ENCODE measurements at places on chromosomes 3 and 15.

DNA sequence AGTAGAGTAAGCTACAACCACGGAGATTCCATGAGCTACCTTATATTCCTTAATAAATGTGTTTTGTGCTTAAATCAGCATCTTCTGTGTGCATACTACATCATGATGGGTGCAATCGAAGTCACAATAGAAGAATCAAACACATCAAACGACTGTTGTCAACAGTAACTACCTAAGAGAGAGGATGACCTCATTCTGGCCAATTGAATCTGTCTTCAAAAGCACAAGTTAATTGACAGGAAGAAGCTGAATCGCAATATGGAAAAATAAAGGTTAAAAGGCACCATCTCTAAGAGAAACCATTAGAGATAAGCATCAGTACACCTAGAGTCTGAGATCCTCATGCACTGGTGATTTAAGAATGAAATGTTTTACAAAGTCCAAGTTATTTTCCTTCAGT is 39.0 kb downstream of the CD200R1L start:
- DNase-seq, result no peak

- no peak for DNase-seq
These were observed 18.8 kb upstream of the ANKDD1A start for GRCh38 chr15:64892847-64893403.

GRCh38 chr3:74390121-74390877 is 224.2 kb downstream of the CNTN3 start:
- no peak for DNase-seq

GRCh38 chr3:27561576-27561975 is 77.4 kb upstream of the SLC4A7 start:
- DNase-seq, result no peak

- no peak for DNase-seq
These were observed 520.9 kb upstream of the TGFBR2 start for GRCh38 chr3:30085486-30085885.

- DNase-seq, result peak; percentile 37
These were observed 189.3 kb downstream of the EDEM1 start for GRCh38 chr3:5376761-5377160.

DNA sequence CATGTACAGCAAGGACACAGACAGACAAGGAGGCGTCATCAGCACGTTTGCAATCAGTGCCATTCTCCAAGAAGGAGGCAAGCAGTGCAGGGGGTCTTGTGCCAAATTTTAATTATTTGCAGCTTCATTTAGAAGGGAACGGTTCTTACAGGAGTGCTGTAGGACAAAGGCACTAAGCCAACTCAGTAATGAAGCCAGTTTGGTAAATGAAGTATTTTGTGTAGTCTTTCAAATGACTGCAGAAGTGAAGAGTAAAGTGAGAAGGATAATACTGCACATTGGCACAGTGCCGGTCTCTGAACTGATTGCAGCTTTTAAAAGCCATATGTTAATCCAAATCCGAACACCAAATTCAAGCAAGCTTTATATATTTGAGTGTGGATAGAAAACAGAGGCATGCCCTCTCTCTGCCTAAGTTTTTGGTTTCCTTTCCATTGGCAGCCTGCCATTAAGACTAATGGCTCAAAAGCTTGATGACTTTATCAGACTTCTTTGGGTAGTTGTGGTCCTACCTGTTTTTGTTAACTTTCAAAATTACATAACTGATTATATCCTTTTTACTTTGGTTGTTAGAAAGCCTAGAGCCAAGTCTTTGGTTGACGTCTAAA is 101.3 kb downstream of the SENP2 start:
- no peak for DNase-seq

DNA sequence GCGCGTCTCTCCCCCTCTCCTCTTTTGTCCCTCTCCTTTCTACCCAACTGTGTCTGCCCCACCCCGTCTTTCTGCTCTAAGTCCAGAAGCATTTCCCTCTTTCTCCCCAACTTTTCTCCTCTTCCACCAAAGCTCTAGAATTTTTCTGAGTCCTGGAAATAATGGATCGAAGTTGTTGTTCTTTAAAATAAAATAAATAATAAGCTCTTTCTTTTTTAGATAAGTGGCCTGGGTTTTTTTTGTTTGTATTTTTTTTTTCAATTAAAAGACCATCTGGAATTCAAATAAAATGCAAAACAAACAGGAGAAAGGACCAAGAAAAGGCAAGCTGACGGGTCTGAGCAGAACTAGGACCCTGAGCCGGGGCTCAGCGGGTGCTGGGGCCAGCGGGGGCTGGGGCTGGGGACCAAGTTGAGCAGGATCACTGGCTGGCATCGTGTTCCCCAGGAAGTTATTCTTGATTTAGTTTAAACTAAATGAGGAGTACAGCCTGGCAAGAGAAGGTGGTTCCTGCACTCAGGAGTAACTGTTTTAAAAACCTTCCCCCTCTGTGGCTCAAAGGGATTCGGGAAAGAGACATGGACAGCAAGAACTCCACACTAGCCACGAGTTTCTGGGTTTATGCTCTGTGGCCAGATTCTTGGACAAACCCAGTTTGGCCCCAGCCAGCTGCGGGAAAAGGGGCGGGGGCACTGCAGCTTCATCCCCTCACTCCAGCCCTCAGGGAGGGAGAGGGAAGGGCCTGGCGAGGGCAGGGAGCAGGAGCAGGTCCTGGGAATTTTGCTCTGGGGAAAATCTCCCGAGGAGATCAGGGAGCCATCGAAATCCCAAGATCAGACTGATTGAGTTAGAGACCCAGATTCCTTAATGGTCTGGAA is 8.4 kb downstream of the GATA2 start:
- DNase-seq, result peak; percentile 9

DNA sequence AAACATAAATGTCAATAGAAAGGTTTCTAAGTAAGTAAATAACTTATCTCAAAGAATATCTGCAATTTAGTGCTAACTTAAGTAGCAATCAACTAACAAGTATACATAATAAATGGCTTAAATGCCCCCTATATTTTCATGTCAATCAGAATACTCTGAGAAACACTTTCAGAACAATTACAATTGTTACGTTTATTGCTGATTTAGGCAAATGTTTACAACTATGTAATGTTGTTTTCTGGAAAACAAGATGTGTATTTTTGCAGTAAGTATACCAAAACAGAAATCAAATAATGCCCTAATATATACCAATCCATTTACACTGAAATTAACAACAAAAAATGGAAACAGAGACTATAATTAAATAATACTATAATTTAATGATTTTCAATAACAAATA is 13.2 kb downstream of the TUBGCP5 start:
- no peak for DNase-seq

GRCh38 chr3:146672941-146673340 is 67.8 kb upstream of the PLSCR5 start:
- DNase-seq, result no peak

- no peak for DNase-seq
These were observed 197.5 kb upstream of the BCL6 start for GRCh38 chr3:187942658-187943241.

DNA sequence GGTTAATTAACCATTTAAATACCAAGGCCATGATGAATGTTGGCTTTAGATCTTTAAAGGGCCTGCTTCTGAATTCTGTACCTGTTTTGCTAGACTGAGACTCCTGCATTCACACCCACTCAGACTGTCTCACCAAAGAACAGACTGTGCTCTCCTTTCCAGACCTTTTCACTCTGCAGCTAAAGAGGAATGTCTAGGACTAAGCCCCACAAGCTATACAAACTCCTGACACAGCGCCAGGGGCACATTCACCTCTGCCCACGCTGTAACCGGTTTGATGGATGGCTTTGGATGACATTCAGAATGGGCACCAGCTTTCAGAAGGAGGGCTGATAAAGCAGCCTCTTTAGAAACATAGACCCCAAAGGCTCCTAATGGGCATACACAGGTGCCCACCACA is 200.1 kb downstream of the KCNMB2 start:
- no peak for DNase-seq

- no peak for DNase-seq
These were observed 17.9 kb upstream of the LRRK1 start for GRCh38 chr15:100901296-100901695.

GRCh38 chr3:58231666-58232065 is 5.9 kb upstream of the ABHD6 start:
- DNase-seq, result no peak

DNA sequence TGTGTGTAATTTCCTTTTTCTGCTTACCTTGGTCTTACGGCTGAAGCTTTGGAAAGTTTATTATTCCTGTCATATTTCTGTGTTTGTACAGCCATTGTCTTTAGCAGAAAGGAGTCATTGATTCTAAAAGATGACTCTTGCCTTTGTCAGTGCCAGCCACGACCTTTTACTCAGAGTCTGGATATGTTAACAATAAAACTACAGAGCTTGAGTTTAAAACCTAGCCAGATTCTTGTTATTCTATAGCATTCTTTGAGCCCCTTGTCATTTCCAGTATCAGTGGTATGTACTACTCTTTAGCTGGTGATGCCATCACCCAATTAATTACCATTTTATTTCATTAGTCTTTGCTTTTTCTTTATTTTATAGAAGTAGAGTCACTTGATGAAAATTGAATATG is 142.4 kb downstream of the TCF12 start:
- no peak for DNase-seq

- DNase-seq, result no peak
These were observed 539.1 kb downstream of the UNC13C start for GRCh38 chr15:54517366-54517765.

- peak; percentile 42 for DNase-seq
These were observed 47.2 kb upstream of the TEX55 start for GRCh38 chr3:119098619-119099222.

- DNase-seq, result no peak
These were observed 35.2 kb upstream of the FGD5 start for GRCh38 chr3:14783480-14784086.

GRCh38 chr3:42247576-42248027 is 18.4 kb downstream of the CCK start:
- DNase-seq, result peak; percentile 70

DNA sequence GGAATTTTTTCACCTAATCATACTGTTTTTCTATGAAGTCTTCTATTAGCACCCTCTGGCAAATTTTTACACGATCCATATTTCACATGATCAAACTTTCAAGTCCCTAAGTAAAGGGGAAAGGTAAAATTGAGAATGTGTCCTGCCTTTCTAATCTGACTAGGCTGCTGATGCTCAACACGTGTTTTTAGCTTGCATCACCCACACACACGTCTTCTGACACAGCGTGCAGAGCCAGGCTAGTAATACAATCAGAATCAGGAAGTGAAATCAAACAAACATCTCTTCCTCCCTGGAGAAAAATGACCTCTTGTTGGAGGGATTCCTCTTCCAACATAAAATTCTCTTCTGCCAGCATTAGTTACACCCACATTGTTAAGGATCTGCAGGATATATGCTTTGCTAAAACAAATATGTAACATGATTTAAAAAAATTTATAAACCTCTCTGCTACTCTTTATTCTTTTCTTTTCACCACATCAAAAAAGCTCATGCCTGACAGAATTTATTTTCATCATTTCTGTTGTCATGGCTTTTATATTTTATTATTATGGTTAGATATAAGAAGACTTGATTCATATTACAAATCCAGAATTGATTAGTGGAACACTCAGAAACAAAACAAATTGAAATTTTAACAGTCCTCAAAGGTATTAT is 122.4 kb downstream of the RAP2B start:
- peak; percentile 9 for DNase-seq

DNA sequence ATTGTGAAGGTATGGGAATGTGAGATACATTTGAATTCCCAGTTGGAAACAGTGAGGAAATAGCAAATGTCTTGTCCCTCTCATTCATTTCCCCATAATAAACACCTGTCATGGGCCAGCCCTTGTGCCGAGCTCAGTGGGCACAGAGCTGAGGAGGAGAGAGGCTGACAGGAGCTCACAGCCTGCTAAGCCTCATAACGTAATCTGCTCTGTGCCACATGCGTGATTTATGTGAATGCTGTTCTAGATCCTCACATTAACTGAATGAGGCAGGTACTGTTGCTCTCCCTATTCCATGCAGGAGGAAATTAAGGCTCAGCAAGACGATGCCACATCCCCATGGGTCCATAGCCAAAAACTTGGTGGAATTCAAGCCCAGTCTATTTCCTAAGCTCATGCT is 35.2 kb upstream of the RHO start:
- no peak for DNase-seq

- DNase-seq, result no peak
These were observed 24.9 kb downstream of the CXCR6 start for GRCh38 chr3:45968149-45968548.

DNA sequence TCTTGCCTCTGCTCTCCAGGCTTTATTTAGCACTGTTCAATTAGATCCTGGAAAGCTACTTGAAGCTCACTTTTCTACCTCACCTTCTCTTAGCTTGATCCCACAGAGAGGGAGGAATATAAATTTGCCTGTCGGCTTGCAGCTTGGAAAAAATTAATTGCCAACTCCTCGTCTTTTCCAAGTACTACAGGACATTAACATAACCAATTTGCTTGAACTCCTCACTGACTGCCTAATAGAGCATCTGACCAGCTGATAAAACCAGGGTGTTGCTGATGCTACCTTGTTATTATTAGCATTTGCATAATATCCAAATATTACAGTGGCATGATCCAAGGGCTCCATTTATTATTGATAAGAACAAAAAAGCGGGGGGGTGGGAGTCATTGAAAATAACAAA is 561.8 kb downstream of the MCTP2 start:
- no peak for DNase-seq

Data from small intestine (tissue), 16 donors.